ENCODE measurements at places on chromosomes 11 and 22.

DNA sequence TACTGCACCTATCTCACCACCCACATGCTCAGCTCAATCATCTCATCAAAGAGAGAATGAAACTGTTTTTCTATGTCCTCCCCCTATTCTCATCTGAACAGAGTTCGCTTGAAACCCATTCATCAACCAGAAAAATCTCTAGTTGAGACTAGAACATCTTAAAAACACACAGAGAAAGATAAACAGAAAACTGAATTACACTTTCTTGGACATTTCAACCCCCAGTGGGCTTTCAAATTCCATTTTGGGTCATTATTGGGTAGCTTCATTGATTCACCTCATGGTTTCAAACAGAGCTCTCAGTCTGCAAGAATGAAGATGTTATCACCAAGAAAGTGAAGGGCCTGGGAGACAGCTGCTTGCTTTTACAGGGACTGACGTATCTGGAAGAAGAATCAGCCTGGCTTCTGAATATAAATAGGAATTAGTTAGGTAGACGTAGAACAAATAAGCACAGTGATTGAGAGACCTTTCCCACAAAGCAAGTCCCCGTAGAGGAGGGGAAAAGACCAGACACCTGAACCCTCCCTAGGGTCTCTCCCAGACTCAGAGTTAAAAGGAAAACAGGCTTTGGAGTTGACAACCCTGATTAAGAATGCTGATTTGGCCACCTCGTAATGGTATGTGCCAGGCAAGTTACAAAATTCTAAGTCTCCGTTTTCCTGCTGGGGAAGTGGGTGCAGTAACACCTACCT, 155.7 kb downstream of the BBOX1 start:
- DNase-seq = no peak

GRCh38 chr11:62157603-62158002, 32.4 kb upstream of the SCGB1D1 start:
- DNase-seq = no peak

DNA sequence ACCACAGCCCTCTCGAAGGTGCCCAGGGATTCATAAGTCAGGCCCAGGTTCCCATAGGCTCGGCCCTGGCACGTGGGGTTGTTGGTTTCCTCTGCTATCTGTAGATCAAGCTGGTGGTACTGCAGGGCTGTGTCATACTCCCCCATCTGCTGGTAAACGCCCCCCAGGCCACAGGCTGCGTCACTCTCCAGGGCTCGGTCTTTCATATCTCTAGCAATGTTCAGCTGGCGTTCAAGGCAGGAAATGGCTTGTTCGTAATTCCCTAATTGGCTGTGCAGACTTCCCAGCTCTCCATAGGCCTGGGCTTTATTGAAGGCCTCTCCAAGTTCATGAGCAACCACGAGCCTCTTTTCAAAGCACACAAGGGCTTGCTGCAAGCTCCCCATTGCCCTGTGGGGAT, 186.4 kb upstream of the PITPNB start:
- no peak for DNase-seq

DNA sequence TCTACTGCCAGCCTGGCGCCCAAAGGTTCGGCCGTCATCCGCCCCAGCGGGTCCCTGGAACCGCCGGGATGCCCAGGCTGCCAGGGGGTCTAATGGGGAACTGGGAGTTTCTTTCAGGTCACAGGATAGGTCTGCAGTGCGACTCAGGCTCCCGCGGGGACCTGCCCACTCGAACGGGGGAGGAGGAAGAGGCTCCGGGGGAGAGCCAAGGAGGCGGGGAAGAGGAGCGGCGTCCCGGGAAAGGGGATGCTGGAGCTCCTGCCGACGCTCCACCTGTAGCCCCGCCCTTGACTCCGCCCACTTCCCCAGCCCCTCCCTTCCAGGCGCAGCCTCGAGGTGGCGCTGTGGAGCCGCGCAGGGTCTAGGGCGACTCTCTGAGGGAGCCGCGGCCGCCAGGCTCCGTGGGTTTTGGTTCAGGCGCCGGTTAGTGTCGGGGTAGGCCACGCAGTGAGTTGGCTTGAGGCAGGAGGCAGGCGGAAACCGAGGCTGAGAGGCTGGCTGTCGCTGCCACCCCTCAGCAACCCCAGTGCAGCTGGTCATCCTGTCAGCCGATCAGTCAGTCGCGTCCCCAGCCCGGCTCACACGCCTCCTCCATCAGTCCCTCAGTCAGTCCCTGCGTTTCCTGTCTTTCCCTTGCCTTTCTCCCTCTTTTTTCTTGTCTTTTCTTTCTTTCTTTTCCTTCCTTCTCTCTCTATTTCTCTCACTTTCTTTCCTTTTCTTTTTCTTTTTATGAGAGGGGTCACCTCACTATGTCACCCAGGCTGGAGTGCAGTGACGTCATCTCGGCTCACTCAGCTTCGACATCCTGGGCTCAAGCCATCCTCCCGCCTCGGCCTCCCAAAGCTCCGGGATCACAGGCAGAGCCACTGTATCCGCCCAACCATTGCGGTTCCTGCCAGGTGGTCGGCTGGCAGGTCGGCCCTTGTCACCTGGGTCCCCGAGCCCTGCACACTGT, 26.4 kb downstream of the YWHAH start:
- peak; percentile 71 for DNase-seq

- no peak for DNase-seq
These were observed 735.2 kb downstream of the TBC1D22A start for GRCh38 chr22:47497666-47498065.

DNA sequence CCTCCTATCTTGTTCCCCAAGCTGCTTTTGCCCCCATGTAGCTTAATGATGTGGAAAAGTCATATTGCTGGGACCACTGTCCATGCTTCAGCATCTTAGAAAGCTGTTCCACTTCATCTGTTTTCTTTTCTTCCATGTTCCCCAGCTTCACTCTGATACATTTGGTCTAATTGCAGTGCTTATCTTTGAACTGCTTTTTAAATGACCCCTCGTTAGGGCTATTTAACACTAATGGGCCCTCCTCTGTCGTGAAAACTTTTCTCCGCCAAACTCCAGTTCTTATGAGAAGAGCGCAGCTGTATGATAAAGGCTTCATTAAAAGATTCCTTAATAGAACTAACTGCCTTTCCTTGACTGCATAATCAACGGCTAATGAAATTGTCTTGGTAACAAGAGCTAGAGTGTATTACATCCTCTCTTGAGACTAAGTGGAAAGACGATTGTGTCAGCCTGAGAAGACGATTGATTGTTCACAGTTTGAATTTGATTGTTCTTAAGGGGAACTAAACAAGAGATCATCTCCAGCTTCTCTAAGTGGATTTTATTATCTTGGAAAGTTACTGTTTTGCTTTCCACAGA, 165.0 kb upstream of the MTNR1B start:
- DNase-seq = no peak

GRCh38 chr11:34354782-34355181, 3.0 kb downstream of the ABTB2 start:
- no peak for DNase-seq

DNA sequence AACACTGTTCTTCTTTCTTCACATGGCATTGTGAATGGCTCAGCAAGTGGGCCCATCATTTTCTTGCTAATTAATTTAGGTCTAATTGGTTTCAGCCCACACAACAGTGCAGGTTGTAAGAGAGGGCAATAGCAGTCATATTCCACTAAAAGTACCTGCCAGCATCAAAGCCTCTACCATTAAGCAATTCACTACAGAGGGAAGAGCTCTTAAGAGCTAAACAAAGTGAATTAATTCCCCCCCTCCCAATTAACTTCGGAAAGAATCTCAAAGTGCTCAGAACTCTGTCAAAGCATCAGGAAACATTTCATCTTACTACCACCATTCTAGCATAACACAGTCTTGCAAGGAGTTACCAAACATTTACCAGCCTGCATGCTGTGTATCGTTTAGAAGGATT, 133.9 kb upstream of the UBASH3B start:
- no peak for DNase-seq

- no peak for DNase-seq
These were observed 44.6 kb upstream of the WNT7B start for GRCh38 chr22:46021577-46021976.

- DNase-seq = peak; percentile 70
These were observed at the start of gene MSANTD2 for GRCh38 chr11:124800226-124800929. Gene MSANTD2, minus strand, starts transcription at chr11:124800406. Its CDS starts 26 bp downstream, at chr11:124800380.

DNA sequence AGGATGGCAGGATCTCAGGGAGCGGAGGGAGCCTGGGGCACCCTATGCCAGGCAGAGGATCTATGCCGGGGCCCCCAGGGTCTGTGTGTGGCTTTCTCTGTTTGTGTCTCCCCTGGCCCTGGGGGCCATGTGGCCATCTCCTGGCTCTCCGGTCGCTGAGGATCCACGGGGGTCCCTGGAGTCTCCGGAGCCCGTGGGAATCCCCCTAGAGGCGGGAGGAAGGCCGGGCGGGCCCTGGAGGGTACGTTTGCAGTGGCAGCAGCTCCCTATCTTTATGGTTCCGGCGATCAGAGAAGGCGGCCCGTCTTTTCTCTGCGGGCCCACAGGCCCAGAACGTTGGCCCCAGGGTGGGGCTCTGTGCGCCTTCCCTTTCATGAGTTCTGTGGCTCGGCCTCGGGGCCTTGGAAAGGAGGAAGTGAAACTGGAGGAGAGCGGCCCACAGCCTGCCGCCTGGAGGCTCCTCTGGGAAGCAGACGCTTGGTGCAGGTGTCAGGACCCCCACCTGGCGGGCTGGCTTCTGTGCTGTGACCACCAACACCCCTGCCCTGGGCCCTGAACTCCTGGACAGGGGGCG, 82.1 kb downstream of the KCNQ1 start:
- DNase-seq = peak; percentile 93

DNA sequence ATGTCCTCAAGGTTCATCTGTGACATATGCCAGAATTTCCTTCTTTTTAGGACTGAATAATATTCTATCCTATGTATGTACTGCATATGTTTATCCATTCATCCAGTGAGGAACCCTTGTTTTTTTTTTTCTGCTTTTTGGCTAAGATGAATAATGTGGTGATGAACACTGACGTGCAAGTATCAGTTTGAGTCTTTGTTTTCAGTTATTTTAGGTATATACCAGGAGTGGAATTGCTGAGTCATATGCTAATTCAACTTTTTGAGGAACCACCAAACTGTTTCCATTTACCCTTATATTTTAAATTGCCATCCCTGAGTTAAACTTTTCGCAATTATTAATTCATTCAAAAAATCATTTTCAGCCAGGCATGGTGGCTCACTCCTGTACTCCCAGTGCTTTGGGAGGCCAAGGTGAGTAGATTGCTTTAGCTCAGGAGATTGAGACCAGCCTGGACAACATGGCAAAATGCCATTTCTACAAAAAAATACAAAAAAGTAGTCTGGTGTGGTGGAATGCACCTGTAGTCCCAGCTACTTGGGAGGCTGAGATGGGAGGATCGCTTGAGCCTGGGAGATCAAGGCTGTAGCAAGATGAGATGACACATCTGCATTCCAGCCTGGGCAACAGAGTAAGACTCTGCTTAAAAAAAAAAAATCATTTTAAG, 64.2 kb downstream of the MICAL2 start:
- DNase-seq = peak; percentile 61

DNA sequence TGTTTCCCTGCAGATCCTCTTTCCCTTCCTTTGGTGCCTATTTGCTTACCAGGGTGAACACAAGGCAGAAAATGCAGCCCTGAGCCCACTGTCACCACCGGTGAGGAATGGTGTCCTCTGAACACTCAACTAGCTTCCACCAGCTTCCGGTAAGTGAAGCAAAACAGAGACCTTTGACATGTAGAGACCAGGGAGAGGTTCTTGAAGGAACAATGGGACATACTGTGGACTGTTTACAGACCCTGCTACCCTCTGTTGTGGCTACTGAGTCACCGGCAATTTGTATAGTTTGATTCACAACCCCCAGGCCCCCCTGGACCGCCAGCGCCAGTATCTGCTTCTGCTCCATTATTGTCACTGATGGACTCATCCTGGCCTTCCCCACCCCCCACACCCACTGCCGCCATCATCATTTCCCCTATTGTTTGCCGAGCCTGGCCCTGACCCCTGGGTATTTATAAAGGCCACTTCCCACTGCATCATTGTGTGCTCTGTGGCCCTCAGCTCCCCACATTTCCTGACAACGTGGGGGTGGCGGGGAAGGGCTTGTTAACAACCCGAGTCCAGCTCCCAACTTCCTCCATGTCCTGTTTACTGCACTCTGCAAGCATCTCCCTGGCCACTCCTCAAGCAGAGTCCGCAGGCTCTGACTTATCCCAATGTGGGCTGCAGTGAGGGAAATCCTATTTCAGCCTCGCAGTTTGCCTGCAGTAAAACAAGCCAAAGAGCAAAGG, 252.9 kb downstream of the ETS1 start:
- no peak for DNase-seq

All from RPMI8226 (cell line).